ENCODE measurements at places on chromosomes 11 and 22.
A peak's percentile ranks its signal among the peaks of the same experiment; 100 is the strongest.

DNA sequence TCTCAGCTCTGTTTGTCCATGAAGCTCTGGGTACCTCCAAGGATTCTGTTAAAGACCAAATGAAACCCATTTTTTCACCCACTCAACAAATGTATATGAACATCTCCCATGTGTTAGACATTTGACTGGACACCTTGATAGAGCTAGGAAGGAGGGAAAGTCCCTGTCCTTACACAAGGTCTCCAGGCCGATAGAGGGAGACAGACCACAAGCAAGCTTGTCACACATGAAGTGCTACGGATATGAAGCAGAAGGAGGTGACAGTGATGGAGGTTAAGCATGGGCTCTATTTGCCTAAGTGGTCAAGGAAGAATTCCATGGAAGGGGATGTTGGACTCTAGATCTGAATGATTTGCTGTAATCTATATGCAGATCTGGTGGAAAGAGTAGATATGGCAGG is 138.5 kb downstream of the MYO18B start:
- DNase-seq: peak; percentile 3

DNA sequence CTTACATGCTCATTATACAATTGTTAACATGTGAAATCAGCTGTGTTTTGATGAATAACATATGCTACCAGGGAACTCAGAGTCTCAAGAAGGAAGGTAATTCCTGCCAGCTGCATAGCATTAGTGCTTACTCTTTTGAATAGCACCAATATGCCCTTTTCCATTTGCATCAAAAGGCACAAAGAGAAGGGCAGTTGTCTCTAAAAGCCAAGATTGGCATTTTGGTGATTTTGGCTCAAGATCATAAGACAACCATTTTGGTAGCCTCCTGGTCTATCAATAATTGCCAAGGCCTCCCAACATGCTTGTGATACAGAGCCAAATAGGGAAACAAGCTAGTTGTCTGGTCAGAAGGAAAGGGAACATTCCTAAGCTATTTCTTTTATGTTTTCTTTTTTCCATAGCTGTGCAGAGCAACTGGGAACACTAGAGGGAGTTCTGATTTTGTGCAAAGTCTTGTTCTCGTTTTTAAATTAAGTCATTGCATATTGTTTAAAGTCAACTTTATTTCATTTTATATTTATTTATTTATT is 416.7 kb upstream of the CHORDC1 start:
- DNase-seq: no peak

DNA sequence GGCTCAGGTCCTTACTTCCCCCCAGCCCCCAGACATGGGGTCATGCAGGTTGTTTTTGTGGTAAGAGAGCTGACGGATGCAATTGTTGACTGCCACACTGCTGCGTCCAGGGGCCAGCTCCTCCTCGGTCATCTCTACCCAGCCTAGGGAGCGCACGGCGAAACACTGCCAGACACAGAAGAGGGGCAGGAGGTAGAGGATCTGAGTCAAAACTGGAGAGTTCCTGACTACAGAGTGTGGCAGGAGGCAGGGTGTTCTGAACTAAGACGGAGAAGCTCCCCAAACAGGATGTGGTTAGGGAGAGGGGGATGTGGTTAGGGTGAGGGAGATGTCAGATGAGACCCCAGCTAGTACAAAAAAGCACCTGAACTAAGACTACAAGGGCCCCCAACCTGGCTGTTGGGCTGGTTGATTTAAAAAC is 12.3 kb downstream of the SMPD1 start:
- no peak for DNase-seq

GRCh38 chr11:111124724-111125123 is 120.8 kb upstream of the POU2AF2 start:
- no peak for DNase-seq

DNA sequence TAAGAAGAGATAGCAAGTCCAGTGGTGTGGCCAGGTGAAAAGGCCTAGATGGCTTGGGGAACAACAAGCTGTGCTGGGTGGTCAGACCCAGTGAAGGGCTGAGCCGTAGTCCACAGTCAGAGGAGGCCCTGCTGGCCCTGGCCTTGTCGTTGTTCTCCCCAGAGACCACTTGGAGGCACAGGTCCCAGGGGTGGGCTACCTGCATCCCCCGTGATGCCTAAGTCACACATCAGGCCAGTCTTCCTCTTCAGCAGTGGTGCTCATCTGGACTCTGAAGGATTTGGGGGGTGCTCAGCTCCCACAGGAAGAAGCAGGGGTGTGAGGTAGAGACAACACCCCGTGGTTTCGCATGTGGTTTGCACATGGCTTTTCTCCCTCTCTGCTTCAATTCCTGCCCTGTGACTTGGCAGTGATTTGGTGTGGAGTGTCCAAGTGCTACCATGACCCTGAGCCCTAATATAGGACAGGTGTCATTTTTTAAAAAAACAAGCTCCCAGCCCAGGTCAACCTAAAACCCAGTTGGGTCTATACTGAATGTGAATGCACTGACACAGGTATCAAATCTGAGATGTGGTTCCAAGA is 51.0 kb downstream of the ALX4 start:
- no peak for DNase-seq

DNA sequence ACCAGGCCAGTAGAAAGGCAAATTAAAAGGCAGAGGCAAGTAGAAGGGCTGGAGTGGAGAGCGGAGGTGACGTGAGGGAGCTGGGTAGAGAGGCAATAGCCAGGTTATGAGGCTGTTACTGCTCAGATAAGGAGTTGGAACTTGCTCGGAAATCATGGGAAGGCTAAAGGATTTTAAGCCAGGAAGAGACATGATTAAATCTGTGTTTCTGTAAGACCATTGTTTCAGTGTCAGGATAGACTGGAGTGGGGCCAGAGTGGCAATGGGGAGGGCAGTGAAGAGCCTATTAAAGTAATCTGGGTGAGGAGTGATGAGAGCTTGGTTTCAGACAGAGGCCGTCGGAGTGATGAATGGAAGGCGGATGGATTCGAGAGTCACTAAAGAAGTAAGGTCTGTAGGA is 39.0 kb downstream of the GRAMD1B start:
- DNase-seq: no peak
